ENCODE measurements at places on chromosomes 4 and X.

DNA sequence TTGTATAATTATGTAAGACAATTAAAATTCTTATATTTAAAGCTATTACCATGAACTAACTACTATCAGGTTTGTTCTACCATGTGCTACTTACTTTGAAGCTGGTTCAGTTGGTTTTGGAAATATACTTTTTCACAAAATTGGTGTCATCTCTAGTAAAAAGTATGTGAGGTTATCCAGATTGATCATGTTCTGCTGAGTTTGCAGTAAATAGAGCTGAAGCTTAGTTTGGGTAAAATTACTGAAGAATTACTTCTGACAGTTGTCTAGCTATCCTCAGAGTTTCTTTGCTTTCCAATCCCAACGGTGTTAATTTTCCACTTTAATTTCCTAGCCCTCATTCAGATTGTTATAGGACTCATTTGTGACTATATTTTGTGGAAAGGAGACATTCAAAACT, 184.2 kb downstream of the FAT4 start:
- DNase-seq = no peak

DNA sequence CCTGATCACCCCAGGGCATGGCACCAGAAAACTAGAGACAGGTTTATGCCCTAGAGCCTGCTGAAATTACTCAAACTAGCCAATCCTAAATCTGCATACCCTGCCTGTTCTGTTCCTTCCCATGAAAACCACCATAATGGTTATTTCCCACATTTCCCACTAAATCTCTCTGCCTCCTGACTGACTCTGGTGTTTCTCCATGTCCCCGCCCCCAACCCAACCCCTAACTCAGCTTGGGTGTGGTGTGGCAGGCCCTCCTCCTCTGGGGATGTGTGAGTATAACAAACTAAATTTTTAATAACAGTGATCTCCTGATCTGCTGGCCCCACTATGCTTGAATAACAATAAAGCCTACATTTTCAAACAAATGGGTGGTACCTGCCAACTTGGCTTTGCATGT, 35.5 kb upstream of the C4orf54 start:
- DNase-seq = no peak

GRCh38 chrX:137847376-137847775, 281.4 kb downstream of the ZIC3 start:
- DNase-seq = no peak

GRCh38 chr4:83364312-83364711, 29.7 kb upstream of the HPSE start:
- DNase-seq = no peak

DNA sequence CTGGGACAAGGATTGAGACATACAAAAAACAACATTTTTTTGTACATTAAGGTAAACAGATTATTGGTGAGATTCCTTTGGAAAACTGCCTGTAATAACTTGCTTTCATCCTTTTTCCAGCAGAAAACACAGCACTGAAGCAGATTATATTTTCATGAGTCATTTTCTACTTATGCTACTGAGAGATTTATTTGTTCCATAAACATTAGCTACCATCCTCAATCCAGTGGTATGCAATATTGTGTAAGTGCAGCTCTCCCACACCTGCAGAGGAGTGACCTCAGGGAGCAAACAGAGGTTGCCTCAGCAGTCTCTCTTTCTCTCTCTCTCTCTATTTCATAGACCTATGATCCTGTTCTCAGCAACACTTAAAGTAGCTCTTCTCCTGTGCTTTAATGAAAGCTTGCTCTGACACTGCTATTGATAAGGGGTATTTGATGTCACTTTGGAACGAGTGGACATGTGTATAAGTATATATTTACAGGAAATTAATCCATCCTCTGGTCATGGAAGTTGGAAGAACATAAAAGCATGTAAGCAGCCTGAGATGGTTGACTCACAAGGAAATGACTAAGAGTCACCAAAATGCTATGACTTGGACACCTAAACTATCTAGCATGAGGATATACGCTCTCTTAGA, 163.7 kb upstream of the SPANXC start:
- no peak for DNase-seq

DNA sequence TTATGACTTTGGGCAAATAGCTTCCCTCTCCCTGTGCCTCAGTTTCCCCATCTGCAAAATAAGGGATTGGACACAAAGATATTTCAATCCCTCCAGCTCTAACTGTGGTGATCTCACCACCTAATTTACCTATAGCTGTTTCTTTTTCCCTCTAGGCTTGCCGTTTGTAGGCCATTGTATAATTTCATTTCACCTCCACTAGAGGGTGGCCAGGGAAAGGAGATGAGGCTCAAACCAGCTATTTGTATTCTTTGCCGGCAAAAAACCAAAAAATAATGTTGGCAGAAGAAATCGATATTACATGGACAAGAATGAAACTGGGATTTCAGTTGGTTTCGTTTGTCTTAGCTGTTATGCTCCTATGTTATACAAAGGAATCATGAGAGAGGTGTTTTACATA, 36.1 kb upstream of the DOCK11 start:
- no peak for DNase-seq

- no peak for DNase-seq
These were observed 35.1 kb upstream of the CYP2U1 start for GRCh38 chr4:107896158-107896645.

DNA sequence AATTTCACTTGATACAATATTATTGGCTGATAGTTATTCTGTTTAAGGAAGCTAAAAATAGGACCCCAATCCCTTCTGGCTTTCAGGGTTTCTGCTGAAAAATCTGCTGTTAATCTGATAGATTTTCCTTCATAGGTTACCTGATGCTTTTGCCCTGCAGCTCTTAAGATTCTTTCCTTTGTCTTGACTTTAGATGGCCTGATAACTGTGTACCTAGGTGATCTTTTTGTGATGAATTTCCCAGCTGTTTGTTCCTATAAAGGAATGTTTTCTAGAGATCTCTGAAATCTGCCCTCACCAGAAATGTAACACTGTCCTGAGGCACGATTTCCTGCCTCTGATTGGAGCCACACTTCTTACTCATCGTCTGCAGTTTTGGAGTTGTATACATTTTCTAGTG, 69.4 kb upstream of the PRDM5 start:
- no peak for DNase-seq

- DNase-seq = no peak
These were observed 89.5 kb downstream of the SNX25 start for GRCh38 chr4:185298728-185299430.

DNA sequence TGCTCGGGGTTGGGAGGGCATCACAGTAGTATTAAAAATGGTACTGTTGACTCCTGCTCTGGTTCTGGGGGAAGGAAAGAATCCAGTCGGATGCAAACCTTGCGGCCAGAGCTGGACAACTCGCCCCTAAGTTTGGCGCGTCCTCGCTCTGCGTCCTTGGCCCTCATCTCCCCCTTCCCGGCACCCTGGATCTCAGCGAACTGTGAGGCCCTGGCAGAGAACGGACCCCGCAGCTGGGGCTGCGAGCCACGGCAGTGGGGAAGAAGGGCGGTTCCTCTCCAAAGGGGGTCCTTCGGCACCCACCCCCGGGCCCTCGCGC, 14.0 kb downstream of the ARHGEF6 start:
- no peak for DNase-seq

DNA sequence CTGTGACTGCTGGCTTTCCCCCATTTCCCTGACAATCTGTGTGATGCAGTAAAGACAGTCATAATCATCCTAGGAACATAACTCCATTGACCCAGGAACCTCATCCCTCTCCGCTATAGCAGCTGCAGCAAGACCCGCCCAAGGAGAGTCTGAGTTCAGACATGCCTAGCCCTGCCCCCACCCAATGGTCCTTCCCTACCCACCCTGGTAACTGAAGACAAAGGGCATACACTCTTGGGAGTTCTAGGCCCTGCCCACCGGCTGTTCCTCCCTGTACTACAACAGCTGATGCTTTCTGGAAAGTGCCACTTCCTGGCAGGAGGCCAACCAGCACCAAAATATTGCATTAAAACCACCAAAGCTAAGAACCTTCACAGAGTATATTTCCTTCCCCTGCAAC, 1035.6 kb downstream of the C4orf33 start:
- no peak for DNase-seq

DNA sequence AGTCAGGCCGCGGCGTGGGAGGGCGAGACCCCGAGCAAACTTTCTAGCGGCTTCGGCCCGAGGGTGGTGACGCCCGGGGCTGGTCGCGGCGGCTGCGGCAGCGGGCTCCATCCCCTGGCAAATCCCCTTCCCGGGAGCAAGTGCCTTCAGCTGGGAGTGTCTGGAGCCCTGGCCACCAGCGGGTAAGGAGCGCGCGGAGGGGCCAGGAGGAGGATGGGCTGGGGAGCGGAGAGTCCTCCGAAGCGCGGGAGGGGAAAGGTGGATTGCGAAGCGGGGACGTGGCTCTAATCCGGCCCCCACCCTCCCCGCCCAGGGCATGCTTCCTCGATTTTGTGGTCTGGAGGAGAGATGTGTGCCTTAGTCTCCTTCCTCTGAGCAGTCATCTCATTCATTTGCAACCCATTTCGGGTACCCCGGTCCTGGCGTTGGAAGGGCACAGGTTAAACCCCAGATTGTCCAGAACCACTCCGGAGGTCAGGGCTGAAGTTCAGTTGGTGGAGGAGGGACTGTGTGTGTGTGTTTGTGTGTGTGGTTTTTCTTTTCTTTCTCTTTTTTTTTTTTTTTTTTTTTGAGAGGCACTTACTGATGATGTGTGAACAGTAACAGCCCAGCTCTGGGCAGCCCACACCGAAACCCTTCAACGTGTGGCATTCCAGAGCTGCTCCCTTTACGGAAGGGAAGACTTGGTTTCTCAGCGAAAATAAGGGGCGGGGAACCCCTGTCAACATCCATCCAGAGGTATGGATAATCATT, 516 bp downstream of the SGMS2 start:
- no peak for DNase-seq

- no peak for DNase-seq
These were observed 22.8 kb downstream of the CTBP1 start for GRCh38 chr4:1226144-1226481.

GRCh38 chr4:186227221-186227620, at the start of gene KLKB1:
TSS of gene KLKB1 (plus strand) at chr4:186227507. CDS start at chr4:186228196, 689 bp downstream.
- no peak for DNase-seq

DNA sequence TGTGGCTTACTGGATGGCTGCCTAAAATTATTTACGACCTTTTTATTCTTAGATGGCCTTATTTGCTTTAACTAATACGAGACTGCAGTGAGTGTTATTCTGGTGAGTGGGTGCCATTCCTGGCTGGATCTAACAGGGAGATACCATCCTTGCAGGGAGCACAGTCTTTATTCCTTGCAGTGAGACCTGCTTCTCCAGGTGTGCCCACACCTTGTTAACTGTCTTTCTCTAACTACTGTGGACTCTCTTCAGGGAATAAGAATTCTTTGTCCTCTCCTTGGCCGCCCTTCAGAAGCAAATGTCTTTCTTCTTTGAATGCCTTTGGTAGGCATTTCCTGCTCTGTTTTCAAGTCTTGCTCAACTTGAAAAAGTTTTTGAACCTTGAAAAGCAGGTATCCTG, 34.1 kb upstream of the STOX2 start:
- no peak for DNase-seq

DNA sequence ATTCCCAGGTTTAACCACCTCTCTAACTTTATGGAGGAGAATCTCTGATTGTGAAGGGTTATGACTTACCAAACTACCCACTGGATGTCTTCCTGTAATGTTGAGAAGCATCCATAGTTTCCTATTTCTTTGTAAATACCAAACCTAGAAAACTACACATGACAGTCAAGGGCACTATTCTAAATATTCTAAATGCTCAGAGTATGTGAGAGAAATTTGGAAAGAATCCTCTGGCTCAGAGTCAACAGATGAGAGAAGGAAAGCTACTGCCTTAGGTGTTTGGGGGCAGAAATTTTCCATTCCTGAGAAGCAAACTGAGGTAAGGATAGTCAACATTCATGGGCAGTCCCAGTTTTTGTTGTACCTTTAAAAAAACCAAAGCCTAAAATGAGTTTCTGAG, 155.8 kb downstream of the KCNIP4 start:
- DNase-seq = no peak

DNA sequence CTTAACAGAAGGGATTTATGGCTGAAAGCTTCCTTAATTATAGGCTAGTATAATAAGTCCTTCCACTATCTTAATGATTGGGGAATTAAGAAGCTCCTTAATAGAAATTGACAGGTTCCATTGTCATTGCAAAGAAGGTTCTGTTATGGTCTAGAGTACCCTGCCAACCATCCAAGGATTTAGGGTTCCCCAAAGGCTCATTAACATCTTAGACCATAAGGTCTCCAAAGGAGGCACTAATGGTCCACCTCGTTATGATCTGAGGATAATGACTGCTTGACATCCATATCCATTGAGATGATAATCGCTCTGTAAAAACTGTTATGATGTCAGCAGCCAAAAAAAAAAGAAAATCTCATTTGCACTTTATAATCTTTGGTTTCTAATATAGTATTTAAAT, 441.6 kb downstream of the GBA3 start:
- DNase-seq = no peak

GRCh38 chr4:8617486-8618040, 25.0 kb downstream of the CPZ start:
- no peak for DNase-seq

- DNase-seq = peak; percentile 37
These were observed 241.4 kb upstream of the PGRMC2 start for GRCh38 chr4:128528793-128529553.

DNA sequence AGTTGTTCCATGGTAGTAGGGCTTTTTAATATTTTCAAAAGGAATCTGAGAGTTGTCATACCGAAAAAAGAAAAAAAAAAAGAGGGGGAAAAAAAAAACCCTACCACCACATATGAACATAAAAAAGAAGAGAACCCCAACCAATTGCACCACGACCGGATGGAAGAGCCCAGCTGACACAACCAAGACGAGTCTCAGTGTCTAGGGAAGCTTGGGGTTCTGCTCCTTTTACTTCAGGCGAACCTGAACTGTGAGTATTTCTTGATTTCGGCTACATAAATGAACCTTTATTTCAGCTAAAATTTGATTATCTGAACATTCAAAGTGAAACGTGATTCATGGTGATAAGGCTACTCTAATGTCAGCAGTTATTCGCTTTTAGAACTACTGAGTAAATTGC, at the start of gene GPR34:
TSS of gene GPR34 (plus strand) at position 139 of the 400 bp plus-strand sequence. CDS start 6,661 bp downstream, outside the sequence.
- no peak for DNase-seq

- peak; percentile 18 for DNase-seq
These were observed 1655.5 kb upstream of the AGA start for GRCh38 chr4:179097741-179098140.

- DNase-seq = no peak
These were observed 222.1 kb downstream of the FRMPD4 start for GRCh38 chrX:12360383-12360782.

GRCh38 chrX:41518127-41518840, 71.1 kb downstream of the NYX start:
- DNase-seq = no peak

GRCh38 chrX:125826774-125827451, 339.2 kb downstream of the DCAF12L2 start:
- no peak for DNase-seq

- DNase-seq = no peak
These were observed 334 bp upstream of the POU4F2 start for GRCh38 chr4:146638333-146638785.

DNA sequence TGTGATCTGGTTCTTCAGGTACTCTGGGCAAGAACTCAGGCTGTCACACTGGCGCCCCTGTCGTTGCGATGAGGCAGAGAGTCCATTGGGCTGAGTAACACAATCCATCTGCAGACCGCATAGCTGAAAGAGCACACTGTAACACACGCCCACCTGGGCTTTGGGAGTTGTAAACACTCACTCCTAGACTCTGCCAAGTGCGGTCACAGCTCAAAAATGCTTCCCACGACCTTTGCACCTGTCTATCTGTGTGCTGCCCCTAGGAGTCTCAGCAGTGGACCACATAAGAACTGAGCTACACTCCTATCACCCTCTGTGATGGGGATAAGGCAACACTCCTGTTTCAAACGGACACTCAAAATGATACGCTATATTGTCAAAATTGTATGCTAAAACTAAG, 2028.3 kb downstream of the PCDH7 start:
- DNase-seq = no peak

- DNase-seq = no peak
These were observed 230.3 kb downstream of the APBB2 start for GRCh38 chr4:40984051-40984450.

Data from iPS DF 6.9 (cell line).